ENCODE measurements at places on chromosomes 12 and 14.

DNA sequence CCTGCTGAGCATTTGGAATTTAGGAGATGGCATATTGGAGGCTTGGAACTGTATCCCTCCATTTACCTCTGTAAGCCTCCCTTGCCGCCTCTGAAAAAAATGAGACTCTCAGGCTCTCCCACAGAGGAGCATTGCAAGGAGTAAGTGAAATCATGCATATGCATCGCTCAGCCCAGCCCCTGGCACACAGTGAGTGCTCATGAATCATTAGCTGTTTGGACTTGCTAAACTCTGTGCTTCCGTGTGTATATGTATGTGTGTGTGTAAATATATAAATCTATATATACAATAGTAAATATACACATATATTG lies 17.1 kb upstream of the TBX3 start:
- DNase-seq = no peak

DNA sequence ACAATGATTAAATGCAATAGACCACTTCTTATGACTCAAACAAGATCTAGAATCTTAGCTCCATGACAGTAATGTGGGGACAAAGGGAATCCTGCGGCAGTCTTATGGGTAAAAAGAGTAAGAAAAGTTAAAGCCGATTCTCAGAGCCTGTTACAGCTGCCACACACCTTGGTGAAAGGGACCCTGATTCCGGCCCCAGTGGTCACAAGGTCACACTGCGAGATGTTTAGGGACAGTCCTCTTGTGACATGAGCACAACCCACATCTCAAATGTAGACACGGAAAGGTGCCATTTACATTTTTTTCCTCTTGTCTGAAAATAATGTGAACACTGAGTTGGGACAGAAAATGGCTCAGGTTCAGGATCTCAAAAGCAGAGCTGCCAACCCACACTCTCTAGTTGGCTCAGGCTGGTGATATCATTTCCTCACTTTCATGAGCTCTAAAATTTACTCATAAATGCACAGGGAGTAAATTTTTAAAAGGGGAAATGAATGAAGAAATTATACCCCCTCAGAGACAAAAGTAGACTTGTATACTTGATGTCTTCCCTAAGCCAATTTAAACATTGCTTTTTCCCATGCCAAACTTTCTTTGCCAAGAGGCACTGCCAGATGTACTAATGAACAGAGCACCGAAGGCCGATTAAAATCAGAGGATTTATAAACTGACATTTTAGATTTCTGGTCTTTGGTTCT lies 113.1 kb upstream of the OVCH1 start:
- DNase-seq = no peak

DNA sequence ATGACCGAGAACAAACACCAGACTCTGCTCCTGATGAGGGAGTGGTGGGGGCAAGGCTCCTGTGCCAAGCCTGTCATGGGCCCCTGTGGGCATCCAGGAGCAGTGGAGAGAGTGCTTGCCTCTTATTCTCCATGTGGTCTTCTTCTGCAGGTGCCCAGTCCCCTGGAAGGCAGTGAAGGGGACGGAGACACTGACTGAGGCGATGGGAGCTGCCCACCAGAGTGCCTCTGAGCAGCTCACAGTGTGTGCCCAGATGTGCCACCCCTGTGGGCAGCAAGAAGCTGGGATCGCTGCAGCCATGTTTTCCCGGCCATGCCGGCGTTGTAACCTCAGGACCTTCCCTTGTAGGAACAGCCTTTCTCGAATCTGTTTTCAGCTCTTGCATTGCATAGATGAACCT lies 6.4 kb upstream of the EP400 start:
- DNase-seq = no peak

DNA sequence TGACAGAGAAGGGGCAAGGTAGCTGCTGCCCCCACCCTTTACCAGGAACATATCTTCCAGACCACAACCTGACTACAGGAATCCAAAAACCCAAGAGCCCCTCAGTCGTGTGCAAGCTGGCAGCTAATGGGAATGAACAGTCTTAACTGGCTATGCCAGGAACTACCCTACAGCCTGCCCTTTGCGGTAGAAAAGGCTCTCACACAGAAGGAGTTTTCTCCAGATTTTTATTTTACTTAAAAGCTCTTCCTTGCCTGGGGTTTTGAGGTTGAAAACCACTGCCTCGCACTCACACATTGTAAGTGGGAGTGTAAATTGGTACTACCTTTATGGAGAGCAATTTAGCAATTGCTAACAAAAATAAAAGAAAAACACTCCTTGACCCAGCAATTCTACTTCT lies 28.3 kb downstream of the PITPNM2 start:
- DNase-seq = no peak

- DNase-seq = no peak
These were observed 42.3 kb downstream of the CHGA start for GRCh38 chr14:92965281-92965680.

DNA sequence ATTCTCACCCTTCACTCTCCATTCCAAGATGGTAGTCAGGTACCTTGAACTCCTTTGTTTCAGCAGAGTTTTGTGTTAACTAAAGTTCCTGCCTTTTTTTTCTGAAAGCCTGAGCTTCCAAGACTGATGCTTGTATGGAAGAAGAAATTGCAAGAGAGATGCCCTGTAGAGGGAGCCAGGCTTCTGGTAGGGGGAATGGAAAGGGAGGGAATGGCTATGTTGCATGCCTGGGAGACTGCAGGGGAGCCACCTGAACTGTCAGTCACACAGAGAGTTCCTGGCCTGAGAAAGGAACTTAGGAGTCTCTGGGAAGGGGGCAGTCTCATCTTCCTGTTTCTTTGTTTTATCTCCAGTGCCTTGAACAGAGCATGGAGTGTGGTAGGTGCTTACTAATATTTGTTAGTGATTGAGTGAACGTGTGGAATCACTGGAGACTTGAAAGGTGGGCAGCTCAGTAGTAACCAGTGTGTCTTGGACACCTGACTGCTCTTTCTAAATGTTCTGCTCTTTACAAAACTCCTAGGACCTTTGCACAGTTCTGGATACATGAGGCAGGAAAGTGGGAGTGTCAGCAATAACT lies 132.2 kb downstream of the ANO4 start:
- no peak for DNase-seq

DNA sequence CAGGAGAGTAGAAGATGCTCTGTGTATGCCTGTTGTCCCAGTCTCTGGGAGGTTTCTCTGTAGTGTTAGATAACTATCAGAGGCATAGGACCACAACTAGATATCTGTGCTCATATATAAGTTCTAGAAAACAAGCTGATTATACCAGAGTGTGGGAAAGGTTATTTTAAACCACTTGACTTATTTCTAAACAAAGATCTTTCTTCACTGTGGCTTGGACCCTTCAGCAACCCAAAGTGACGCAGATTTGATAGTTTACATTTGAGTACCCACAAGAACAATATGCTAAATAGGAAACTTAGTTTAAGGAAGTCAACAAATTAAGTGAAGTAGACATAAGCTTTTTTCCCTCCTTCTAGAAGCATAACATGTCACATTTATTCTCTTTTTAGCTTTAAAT lies 41.3 kb downstream of the RIC8B start:
- DNase-seq = no peak

Data from T-helper 1 cell (primary cell).